ENCODE measurements at places on chromosomes 13 and 19. TPM values are rescaled to one million over a fixed set of nuclear protein-coding genes. Genes with fewer than 3 reads are reported as not detected.

- peaks cover 14% of the 10 kb centered on the region for H3K36me3 ChIP-seq
- no peaks in the 10 kb centered on the region for H3K27me3 ChIP-seq
- peaks cover 26% of the 10 kb centered on the region for H3K4me1 ChIP-seq
- H3K4me3 ChIP-seq, result no peak overlapping the region
- peak overlapping the region; percentile 77 for H3K27ac ChIP-seq
These were observed 406.3 kb downstream of the DCT start for GRCh38 chr13:94073007-94073744.

DNA sequence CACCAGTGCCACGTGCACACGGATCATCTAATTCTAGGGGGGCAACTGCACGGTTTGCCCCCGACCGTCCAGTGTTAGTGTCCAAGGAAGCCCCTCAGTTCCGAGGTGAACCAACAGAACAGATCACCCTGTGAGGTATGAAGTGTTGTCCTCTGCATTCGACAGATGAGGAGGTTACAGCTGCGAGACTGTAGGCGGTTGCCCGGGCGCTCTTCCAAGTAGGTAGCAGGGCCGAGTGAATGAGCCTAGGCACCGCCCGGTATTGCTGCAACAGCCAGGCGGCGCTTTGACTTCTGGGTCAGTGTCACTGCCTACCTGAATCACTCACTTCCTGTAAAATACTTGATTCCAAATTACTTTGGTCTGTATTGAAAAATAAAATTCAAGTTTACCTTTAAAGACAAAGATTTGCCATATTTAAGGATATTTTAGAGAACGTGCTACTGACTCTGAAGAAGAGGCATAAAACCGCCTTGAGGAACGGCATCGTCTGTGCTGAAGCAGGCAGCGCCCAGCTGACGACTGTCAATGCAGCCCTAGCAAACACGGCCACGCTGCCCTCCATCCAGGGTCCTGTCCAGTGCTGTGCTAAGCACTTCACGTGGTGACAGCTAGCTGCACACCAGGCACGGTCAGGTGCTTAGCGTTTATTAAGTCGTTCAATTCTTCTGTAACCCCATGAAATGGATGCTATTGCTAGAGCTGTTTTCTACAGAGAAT, 19.3 kb upstream of the RASA3 start:
- H3K27ac ChIP-seq, result no peak overlapping the region
- peaks cover 19% of the 10 kb centered on the region for H3K4me1 ChIP-seq
- DNase-seq, result no peak
- no peaks in the 10 kb centered on the region for H3K36me3 ChIP-seq
- H3K27me3 ChIP-seq, result peaks cover 3% of the 10 kb centered on the region
- H3K4me3 ChIP-seq, result no peak overlapping the region

UNC13A gene
- 2.0 TPM for total RNA-seq

DNA sequence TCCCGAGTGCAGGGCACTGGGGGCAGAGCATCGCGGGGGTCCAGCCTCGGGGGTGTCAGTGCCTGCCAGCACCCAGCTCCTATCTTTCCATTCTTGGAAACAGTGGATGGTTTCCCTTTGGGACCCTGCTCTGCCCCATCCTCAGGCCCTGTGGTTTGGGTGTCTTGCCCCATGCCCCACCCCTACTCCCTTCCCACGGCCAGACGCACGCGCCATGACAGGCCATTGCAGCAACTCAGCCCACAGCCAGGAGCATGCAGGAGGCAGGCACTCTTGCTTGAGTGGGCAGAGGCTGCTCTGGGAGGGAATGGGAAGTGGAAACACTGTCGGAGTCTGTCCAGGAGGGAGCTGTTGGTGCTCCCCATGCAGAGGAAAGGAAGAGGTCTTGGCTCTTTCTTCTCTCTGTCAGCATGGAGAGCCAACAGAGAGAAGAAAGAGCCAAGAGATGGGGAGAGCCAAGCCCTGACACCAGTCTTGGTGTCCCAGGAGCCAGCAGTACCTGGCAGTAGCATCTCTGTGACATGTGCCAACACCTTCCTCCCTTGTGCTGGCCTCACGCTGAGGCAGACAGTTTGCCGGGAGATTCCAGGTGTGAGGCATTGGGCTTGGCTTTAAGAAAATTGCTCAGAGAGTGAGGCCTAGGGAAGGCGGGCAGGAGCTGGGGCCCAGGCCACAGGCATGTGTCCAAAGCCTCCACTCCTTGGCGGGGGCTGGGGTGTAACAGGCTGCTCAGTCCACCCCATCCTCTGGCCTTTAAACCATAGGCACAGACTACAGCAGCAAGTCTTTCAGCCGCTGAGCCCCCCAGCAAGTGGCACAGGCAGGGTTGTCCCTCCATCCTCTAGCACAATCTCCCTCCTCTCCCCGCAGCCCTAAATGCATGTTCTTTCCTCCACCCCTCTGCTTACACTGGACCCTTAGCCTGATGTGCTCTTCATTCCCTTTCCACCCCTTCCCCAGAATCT, 86.7 kb upstream of the UQCRFS1 start:
- no peak overlapping the region for H3K4me3 ChIP-seq
- DNase-seq, result no peak
- no peaks in the 10 kb centered on the region for H3K4me1 ChIP-seq
- H3K36me3 ChIP-seq, result no peaks in the 10 kb centered on the region

DNA sequence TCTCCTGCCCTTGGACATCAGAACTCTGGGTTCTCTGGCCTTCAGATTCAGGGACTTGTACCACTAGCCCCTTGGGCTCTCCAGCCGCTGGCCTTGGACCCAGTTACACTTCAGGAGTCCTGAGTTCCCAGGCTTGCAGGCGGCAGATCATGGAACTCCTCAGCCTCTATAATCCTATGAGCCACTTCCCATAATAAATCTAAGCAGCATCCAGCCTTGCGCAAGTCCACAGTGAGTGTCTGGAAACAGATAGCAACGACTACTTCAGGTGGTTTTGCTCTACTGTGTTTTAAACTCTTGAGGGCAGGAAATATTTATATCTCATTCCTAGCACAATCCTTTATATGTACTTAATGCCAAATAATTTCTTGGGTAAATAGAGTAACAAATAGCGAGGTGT, 92.3 kb downstream of the COL4A1 start:
- H3K27me3 ChIP-seq, result no peaks in the 10 kb centered on the region
- peaks cover 71% of the 10 kb centered on the region for H3K4me1 ChIP-seq
- H3K27ac ChIP-seq, result peak overlapping the region; percentile 95
- DNase-seq, result no peak

DNA sequence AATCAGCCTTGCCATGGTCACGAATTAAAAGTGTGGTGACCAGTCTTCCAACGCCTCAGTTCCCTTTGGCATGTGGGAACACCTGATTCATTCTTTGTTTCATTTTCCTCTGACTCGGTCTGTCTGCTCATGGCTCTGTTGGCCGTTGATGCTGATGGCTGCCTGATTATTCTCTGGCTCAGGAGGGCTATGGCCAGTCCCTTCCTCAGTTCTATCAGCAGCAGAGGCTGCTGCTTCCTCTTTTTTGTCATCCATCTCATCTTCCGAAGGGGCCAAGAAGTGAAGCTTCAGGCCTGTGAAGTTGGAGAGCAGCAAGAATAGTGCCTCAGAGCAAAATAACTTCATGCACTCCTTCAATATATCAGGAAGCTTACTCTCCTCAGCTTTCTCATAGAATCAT, 9.5 kb upstream of the MLNR start:
- no peaks in the 10 kb centered on the region for H3K27me3 ChIP-seq
- no peaks in the 10 kb centered on the region for H3K4me1 ChIP-seq
- DNase-seq, result no peak
- H3K27ac ChIP-seq, result no peak overlapping the region
- H3K4me3 ChIP-seq, result no peak overlapping the region

GRCh38 chr19:42111811-42112210, 20.4 kb downstream of the POU2F2 start:
- H3K4me3 ChIP-seq, result no peak overlapping the region
- H3K27me3 ChIP-seq, result no peaks in the 10 kb centered on the region
- peak overlapping the region; percentile 95 for H3K27ac ChIP-seq
- peaks cover 51% of the 10 kb centered on the region for H3K4me1 ChIP-seq

DNA sequence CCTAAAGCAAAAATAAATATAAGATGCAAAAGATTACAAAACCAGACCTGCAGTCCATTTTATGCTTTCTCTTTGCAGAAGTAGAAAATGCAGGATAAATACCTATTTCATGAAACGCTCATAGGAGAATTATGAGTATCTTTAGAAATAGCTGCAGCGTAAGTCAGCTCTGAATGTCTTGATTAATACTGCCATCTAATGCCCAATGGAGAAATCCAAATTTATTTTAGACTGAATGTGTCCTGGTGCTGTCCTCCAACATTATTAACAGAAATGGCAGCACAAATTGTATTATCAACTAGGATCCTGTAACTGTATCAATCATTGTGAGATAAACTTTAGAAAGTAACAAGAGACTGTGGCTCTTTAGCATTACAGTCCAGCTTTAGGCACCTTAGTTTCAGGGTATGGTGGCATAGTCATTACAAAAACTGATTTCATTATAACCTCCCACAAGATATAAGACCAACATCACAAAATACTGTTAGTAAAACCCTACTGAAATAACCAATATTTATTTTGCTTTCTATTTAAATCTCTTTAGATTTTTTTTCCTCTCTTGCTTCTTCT, 162.1 kb upstream of the MIR17HG start:
- H3K27me3 ChIP-seq, result no peaks in the 10 kb centered on the region
- no peak overlapping the region for H3K4me3 ChIP-seq
- peaks cover 9% of the 10 kb centered on the region for H3K4me1 ChIP-seq
- no peaks in the 10 kb centered on the region for H3K36me3 ChIP-seq
